Kidney (tissue), 22 donors: ENCODE measurements at places on chromosomes 3 and 15.

GRCh38 chr3:12486916-12487315 lies 2.6 kb downstream of the TSEN2 start:
- no peak for DNase-seq

DNA sequence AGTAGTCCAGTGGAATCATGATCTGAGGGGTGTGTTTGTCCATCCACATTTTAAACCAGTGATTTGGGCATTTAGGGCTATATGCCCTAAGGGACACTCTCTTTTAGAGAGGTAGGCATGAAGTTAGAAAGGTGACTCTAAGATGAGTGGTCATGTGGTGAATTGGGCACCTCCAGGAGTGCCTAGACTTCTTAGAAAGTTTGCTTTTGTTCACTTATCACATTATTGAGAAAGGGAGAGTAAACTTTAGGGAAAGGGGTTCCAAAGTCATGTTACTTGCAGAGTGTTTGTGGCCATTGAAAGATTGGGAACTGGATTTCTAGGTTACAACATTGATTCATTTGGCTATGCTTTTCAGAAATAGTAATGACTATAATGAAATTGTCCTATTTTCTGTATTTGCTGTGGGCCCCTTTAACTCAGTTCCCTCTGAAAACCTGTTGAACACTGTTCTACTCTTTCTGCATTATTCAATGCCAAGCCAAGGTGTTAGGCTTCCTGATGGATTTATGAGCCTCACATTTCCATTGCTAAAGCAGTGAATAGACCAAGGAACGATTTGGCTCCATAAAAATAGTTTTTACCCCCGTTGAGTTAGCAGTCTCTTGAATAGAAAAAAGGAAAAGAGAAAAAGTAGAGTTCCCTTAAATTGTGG lies 169.3 kb downstream of the PTPRG start:
- no peak for DNase-seq

GRCh38 chr15:63022181-63022580 lies 20.4 kb upstream of the TPM1 start:
- no peak for DNase-seq

- no peak for DNase-seq
Observed at GRCh38 chr15:70617911-70618287, 145.5 kb downstream of the UACA start.

DNA sequence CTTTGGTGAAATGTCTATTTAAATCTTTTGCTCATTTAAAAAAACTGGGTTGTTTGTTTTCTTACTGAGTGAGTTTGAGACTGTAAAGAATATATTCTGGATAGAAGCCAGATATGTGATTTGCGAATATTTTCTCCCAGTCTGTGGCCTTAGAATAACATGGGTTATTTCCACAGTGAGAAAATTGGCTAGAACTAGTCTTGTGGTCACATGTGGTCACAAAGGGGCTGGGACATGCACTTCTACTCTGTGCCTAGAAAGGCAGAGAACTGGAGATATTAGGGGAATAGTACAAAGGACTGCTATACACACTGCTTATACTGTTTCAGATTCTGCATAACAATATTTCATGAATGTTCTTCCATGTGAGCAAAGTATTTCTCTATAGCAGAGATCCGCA lies 79.9 kb upstream of the RGMA start:
- no peak for DNase-seq

DNA sequence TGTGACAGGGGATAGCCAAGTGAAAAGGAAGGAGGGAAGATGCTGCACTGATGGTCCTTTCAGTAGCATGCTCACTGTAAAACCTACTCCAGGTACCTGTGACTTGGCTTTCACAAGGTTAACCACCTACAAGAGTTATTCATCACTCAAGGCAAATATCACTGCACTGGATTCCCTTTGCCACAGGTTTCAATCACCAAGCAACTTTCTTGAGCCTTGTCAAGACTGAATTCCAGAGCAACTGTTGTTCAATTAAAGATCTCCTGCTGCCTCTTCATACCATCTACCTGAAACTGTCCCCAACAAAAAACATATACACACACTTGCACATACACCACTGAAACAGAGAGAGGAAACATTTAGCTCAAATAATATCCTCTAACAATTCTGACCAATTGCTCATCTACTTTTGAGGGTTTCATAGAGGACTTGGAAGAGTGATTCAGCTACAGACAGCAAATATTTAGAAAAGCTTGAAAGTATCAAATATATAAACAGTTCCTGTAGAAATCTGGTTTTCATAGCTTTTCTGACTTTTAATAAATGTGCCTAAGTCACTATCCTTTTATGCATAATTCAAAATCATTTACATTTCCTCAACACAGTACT lies 6.5 kb downstream of the IGF2BP2 start:
- DNase-seq, result no peak

- DNase-seq, result no peak
Observed at GRCh38 chr3:14573706-14574105, 33.6 kb upstream of the GRIP2 start.

GRCh38 chr3:101266566-101266965 lies 53.8 kb downstream of the IMPG2 start:
- DNase-seq, result no peak
